CD4-positive, alpha-beta memory T cell (primary cell): ENCODE measurements at places on chromosomes 3 and 15. TPM values are rescaled to one million over a fixed set of nuclear protein-coding genes. Genes with fewer than 3 reads are reported as not detected.

Gene FES
- not detected for polyA plus RNA-seq

DNA sequence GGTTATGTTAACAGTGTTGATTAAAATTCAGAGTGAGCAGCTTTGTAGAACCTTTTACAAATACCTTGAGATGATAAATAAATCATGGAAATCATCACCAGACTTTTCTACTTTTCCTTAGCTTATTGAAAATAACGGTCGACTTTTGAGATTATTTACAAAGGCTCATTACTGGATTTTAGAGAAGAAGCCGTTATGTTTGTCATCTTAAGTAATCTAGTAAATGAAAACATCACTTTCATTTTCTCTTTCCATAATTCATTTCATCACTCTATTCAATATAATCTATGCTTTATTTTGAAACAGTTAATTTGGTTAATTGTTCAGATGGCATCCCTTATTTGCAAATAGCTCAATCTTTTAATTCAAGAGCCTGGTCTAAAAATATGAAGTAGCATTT is 3.6 kb downstream of the PLCL2 start:
- DNase-seq = no peak

GRCh38 chr3:64240396-64240795 is 15.1 kb upstream of the PRICKLE2 start:
- no peak for DNase-seq

- no peak for DNase-seq
Measured at GRCh38 chr15:90957031-90957790, 2.5 kb downstream of the RCCD1 start.

GRCh38 chr3:188077160-188077799 is 76.7 kb upstream of the LPP start:
- DNase-seq = no peak

DNA sequence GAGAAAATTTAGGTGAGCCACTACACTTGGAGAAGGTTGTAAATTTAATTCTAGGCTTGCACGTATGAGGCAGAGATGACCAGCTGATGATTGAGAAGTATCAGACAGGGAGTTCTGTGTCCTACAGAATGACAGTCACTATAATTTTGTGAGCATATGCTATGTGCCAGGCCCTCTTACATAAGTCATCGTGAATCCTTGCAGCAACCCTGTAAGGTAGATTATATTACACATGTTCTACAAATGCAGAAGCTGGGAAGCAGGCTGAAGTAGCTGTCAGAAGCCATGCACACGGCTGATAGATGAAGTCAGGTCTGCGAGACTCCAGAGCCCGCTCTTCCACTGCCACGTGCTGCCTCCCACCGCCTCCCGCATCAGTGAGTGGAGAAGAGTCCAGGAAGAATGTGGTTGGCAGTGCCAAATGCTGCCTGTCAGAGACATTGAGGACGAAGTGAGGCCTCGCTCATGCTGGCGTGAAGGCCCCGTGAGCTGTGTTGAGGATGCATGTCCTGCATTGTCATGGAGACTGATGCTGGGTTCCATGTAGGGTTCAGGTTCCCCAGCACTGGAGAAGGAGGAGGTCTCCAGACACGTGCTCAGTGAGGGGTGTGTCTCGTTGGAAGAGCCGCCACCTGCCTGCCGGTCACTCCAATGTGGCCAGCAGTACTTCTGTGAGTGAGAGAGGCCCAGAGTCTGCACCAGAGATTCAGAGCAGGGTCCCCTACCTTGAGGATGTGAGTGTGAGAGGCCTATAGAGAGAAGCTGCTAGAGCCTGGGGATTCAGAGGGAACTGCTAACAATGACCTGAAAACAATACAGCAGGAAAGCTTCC is 123.3 kb upstream of the PLXNA1 start:
- no peak for DNase-seq
